WTC11 (cell line): ENCODE measurements at places on chromosomes 6 and 20. TPM values are rescaled to one million over a fixed set of nuclear protein-coding genes. Genes with fewer than 3 reads are reported as not detected.

- no peak for DNase-seq
Observed at GRCh38 chr20:41038878-41039404, 10.3 kb downstream of the TOP1 start.

DNA sequence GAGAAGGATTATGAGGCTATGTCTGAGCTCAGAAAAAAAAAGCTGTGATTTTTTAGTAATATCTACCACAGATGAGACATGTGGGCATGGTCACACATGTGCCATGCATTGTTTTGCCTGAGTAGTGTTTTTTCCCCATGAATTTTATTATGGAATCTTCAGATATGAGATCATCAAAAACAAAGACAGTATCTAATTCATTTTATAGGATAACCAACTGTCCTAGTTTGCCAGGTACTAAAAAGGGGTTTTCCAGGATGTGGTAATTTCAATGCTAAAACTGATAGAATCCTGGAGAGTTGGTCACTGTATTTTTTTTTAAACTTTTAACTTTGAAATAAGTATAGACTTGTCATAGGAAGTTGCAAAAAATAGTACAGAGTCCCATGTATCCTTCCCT, 127.4 kb upstream of the MAP3K7 start:
- DNase-seq = no peak

- no peak for DNase-seq
Observed at GRCh38 chr6:56913285-56914074, 41.4 kb upstream of the BEND6 start.

- DNase-seq = peak; percentile 45
Observed at GRCh38 chr20:6053776-6054688, at the start of gene LRRN4. Gene LRRN4, minus strand, starts transcription at chr20:6054060. Its CDS starts 1,261 bp downstream, at chr20:6052799.

- no peak for DNase-seq
Observed at GRCh38 chr6:53382421-53382820, 33.7 kb upstream of the ELOVL5 start.

GRCh38 chr6:3236005-3236404, 8.6 kb upstream of the TUBB2B start:
- no peak for DNase-seq

- no peak for DNase-seq
Observed at GRCh38 chr6:100430962-100431361, 33.8 kb downstream of the SIM1 start.

- no peak for DNase-seq
Observed at GRCh38 chr6:119661628-119662027, 312.1 kb upstream of the MAN1A1 start.

DNA sequence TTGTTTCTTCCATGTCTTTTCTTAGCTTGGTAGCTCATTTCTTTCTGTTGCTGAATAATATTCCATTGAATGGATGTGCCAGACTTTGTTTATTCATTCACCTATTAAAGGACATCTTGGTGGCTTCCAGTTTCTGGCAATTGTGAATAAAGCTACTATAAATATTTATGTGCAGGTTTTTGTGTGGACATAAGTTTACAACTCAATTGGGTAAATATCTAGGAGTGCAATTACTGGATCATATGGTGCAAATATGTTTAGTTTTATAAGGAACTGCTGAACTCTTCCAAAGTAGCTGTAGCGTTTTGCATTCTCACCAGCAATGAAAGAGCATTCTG, 16.8 kb upstream of the SDCBP2 start:
- no peak for DNase-seq

Gene KCNK15
- total RNA-seq = 0.24 to 0.37 TPM (median 0.32 TPM) in 3 replicates

Gene CST2
- total RNA-seq = not detected in 3 replicates

Gene NUDT3
- 24.6 to 30.0 TPM (median 24.8 TPM) in 3 replicates for total RNA-seq

Gene DAAM2
- total RNA-seq = 2.0 to 3.1 TPM (median 3.0 TPM) in 3 replicates

Gene MCM8
- 28.0 to 29.5 TPM (median 29.5 TPM) in 3 replicates for total RNA-seq
